Stimulated activated CD8-positive, alpha-beta memory T cell treated with anti-CD3 and anti-CD28 coated beads, Interleukin-15, amount 100 ng/mL, for 1 hour (primary cell): ENCODE measurements at places on chromosomes 5 and 9.

- DNase-seq, result no peak
Measured at GRCh38 chr9:128556276-128556675, 3.9 kb downstream of the SPTAN1 start.

DNA sequence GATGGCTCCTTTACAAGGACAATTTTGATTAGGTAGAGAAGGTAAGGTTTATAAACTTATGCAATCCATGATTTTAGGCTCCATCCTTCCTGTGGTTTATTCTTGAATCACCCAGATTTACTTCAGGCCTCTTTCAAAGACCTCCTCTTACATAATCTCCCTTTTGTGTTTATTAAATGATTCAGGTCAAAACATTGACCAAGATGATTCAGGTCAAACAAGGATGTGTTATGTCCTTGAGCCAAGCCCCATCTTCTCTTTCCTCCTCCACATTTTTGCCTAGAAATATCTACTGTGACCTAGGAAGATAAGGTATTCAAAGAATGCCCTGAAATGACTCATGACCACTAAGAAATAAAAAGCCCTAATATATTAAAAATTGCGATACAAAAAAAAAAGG, 31.8 kb upstream of the TLR4 start:
- DNase-seq, result no peak

GRCh38 chr5:150320044-150320613, 17.4 kb upstream of the ARSI start:
- no peak for DNase-seq

DNA sequence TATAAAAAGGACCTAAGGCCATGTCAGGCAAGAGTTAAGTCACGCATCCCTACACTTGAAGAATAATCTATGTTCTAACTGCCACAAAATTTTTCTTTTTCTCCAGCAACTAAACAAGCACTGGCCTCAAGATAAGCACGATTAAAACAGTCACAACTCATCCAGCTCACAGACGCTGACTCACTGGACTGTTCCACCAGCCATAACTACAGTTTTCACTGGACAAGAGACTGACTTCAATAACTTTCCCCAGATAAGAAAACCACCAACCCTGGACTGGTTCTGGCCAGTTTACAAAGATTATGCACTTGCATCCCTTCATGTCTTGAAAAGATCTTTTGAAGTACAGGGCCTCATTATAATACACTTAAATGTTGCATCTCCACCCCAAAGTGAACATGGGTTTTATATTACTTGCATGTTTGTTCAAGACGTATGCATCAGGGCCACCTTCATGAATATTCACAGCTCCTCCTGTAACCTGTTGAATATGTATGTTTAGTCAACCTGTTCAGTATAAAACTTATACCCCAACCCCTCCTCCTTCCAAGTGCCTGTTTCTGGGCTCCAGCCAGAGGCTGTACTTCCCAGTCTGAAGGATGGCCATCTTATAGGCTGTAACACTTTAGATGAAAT, 129.3 kb upstream of the EPB41L4A start:
- DNase-seq, result no peak

DNA sequence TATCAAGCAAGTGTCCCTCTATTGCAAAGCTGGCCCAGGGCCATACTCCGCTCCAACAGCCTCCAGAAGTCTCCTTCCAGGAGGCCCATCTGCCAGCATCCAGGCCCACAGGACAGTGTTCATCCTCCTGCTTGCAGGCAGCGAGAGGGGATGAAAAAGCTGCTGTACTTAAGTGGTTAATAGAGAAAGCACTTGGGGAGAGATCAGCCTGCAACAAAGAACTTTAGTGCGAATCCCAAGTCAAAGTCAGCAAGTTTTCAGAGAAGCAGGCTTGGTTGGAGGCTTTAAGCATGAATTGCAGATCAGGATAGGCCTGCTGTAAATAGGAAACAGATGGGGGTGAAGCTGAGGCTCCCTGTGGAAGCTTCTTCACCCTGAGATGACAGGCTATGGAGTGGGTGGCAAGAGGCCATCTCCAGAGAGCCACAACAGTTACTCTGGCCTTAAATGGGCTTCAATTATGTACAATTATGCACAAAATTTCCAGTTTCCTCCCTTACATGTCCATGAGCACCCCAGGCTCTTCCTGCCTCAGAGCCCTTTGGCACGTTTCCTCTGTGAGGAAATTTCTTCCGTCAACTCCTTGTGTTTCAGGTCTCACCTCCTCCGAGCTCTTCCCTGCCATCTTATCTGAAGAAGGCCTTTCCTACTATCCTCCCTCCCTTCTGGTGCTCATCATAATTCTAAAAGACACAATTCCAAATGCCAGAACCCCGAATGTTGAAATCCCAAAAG, 98.0 kb upstream of the NR3C1 start:
- DNase-seq, result no peak

- no peak for DNase-seq
Measured at GRCh38 chr9:6855860-6856259, 98.1 kb downstream of the KDM4C start.

GRCh38 chr9:124293718-124294506, 36.2 kb downstream of the NEK6 start:
- no peak for DNase-seq

DNA sequence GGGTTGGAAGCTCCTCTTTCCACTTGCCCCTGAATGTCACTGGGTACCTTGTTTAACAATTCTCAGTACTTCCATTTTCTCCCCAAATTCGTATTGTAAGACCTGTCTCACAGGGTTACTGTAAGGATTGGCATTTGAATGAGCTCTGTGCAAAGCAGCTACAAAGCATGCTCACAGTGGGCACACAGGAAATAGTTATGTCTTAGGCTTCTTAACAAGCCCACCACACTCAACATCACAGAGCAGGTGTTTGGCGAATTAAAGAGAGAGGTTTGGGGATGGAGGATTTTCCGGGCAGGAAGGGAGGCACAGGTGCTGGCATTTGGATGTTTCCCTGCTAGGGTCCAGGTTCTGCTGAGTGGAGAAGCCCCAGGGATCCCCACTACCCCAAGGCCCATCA, 17.0 kb upstream of the LHFPL2 start:
- no peak for DNase-seq

- DNase-seq, result no peak
Measured at GRCh38 chr5:72246954-72247442, 73.0 kb downstream of the MRPS27 start.
